Type B pancreatic cell (in vitro differentiated cells): ENCODE measurements at places on chromosomes 11 and 22.

- no peak for DNase-seq
These were observed 4.5 kb downstream of the SHISA8 start for GRCh38 chr22:41910050-41911000.

DNA sequence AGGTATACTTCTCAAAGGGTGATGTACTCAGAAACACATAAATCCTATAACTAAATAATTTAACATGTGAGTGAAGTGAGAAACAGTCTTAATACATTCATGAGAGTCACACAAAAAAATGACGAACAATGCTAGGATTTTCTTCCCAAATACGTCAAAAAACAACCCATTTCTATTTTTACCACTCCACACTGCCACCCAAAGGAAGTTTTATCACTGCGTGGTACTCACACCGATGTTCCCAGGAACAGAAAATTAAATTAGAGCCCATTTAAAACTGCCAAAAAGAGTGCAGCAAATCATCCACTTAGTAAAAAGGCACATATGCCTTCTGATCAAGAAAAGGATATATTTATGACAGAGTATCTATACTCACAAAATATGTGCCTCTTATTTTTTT, 710.9 kb upstream of the FAT3 start:
- no peak for DNase-seq

GRCh38 chr22:50432131-50432876, 42.5 kb downstream of the SBF1 start:
- DNase-seq: no peak

DNA sequence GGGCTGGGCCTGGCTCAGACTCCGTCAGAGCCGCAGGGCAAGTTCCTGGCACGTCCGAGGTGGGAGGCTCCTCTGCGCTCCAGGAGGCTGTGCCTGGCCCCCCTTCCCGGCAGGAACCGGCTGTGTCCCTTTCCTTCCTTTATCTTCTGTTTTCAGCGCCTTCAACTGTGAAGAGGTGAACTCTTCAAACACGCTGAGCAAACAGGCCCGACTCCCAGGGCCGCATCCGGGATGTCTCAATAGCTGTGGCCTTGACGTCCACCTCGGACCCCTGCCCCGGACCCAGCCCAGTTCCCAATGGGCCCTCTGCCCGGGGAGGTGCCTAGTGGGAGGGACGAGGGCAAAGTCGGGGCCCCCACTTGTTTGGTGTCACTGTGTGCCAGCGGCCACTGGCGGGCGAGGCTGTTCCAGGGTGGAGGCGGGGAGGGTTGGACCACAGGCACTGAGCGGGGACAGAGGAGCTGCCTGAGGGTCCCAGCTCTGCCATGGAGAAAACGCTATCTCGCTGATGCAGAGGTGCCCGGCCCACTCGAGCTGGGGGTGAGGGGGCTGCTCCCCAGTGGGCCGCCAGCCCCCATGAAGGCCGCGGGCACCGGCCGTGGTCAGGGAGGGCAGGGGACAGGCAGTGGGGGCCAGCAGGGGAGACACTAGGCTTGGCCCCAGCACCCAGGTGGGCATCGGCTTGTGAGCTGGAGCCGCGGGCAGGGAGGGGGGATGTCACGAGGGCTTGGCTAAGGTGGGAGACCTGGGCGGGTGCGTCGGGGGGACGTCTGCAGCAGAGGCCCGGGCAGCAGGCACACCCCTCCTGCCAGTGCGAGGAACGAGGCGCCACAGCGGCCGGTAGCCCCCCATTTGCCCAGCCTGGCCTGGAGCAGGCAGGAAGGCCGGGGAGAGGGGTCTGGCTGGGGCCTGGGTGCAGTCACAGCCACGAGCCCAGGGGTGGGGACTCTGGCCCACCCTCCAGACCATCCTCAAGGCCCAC, 2.7 kb upstream of the MUC5B start:
- DNase-seq: no peak

- no peak for DNase-seq
These were observed 27.7 kb downstream of the LRP4 start for GRCh38 chr11:46890665-46891064.

DNA sequence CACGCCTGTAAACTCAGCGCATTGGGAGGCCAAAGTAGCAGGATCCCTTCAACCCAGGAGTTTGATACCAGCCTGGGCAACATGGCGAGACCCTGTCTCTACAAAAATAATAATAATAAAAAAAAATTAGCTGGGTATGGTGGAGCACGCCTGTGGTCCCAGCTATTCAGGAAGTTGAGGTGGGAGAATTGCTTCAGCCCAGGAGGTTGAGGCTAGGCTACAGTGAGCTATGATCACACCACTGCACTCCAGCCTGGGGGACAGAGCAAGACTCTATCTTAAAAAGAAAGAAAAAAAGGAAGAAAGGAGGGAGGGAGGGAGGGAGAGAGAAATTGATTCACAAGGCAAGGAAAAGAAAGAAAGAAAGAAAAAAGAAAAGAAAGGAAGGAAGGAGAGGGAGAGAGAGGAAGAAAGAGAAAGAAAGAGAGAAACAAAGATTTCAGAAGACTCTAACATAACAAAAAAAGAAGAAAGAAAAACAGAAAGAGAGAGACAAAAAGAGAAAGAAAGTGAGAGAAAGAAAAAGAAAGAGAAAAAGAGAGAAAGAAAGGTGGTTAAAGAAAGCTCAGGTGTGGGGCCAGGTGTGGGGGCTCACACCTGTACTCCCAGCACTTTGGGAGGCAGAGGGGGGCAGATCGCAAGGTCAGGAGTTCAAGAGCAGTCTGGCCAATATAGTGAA, 37.3 kb upstream of the MYH9 start:
- DNase-seq: no peak

DNA sequence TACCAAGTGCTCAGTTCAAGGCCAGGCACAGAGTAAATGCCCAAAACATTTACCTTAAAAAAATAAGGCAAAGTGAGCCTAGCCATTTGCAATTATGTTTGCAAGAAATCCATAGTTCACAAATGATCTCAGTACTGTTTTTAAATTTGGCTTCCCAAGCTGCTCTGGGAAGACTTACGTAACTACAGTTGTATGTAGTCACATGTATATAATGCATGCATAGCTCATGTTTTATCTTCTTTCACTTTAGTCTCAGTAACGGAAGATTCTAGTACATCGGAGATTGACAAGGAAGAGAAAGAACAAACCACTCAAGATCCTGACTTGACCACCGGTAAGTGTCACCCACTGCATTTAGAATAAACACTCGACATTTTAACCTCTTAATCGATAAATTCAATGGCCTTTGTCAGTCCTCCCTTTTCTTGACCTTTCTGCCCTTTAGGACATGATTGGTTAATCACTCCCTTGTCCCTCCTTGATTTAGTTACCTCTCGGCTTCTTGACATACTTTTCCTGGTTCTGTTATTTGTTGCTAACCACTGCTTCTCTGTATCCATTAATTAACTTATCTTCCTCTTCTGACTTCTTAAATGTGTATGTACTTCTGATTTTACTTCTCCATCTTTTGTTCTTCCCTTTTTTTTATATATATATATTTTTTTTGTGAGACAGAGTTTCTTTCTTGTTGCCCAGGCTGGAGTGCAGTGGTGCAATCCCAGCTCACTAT, 18.0 kb upstream of the JHY start:
- DNase-seq: no peak

DNA sequence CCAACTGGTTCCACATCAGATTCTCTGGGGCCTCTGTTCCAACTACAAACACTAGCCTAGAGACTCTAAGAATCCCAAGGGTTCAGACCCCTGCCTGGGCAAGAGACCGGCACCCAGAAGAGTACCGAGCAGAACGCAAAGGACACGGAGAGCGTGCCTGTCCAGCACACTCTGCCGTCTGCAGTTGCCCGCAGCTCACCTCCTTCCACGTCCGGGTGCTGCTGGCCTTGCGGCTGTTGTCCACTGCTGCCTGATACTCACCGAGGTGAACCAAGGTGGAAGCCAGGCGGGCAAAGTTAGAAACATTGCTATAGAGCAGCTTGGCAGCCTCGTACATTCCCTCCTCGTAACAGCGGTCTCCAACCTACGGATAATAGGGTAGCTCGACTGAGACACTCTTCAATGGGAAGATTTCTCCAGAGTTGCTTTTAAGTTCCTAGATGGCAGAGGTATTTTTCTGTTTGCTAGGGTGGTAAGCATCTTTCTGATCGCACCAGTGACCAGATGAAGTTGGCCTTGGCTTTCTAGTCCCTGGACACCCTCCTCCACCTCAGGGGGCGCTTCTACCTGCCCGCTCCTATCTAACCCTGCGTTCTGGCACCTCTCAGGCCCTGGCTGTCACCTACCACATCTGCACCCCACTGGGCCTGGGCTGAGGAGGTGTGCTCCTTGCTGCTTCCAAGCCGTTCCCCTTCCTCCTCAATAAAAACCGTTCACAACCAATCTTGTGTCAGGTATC, 22.8 kb upstream of the SLC25A1 start:
- no peak for DNase-seq

GRCh38 chr11:47395223-47396048, 13.0 kb upstream of the SLC39A13 start:
- no peak for DNase-seq

GRCh38 chr11:44770401-44770800, 43.6 kb downstream of the TSPAN18 start:
- DNase-seq: no peak

DNA sequence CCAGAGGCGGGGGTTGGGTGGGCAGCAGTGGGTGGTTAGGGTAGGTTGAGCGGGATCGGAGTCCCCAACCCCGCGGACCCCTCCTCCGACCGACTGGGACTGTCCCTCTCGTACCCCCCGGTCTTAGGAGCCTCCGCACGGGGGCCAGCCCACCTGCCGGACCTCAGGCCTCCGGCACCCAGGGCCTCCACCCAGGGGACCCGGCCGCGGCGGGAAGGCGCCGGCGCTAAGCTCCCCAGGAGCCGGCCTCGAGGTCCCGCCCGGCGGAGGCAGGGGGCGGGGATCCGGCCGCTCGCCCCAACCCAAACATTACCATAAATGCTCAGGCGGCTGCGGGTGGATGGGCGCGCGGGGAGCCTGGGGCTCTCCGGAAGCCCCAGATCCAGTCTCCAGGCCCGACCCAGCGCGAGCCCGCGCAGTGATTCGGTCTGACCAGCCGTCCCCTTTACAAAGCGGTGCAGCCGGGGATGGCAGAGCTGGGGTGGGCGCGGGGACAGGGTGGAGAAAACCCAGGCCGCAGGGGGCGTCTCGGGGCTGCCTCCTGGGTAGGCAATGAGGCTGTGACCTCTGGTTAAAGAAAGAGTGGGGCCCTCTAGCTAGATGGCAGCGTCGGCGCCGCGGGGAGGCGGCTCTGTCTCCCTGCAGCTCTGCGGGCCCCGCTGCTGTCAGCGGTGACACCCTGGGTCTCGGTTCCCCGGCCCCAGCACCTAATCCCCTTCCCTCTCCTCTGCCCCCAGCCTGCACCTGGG, 4.0 kb upstream of the MCAM start:
- DNase-seq: peak; percentile 75

- no peak for DNase-seq
These were observed 14.1 kb upstream of the PGM2L1 start for GRCh38 chr11:74412321-74412720.

DNA sequence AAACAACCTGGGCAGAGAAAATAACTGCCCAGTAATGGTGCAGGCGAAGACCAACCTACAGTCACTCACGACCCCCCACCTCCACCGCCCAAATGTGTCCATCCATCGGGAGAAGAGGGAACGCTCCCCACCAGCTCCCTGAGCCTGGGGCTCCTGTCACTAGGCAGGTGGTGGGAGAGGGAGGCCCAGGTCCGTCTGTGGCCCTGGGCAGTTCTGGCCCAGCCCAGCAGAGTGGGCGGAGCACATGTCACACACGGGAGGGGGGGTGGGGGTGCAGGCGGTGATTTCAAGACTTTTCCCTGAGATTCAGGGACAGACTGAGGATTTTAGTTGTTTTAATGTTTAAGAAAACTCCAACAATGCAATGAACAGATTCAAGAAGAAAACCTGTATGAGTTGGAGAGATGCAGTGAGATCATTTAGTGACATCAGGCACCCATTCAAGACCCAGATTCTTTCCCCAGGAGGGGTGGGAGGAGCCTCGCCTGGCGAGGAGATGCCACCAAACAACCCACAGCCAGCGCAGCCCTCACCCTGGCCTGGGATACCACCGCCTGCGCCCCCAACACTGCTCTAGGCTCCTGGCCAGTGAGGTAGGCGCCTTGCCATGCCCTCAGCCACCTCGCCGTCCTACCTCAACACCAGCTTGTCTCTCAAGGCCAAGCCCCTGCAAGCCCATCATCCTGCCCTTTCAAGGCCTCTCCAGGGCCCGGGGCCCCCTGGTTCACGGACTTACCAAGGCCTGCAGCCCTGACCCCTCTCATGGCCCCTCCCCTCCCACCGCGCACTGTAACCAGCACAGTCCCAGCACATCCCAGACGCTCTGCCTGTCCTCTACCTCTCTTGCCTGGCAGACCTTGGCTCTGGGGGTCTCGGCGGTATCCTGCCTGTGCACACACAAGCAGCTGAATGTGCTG, 36.8 kb downstream of the TBX1 start:
- DNase-seq: no peak

- no peak for DNase-seq
These were observed 296.9 kb downstream of the KIRREL3 start for GRCh38 chr11:126703662-126704061.

GRCh38 chr11:69855421-69855820, 36.2 kb upstream of the FGF3 start:
- no peak for DNase-seq

DNA sequence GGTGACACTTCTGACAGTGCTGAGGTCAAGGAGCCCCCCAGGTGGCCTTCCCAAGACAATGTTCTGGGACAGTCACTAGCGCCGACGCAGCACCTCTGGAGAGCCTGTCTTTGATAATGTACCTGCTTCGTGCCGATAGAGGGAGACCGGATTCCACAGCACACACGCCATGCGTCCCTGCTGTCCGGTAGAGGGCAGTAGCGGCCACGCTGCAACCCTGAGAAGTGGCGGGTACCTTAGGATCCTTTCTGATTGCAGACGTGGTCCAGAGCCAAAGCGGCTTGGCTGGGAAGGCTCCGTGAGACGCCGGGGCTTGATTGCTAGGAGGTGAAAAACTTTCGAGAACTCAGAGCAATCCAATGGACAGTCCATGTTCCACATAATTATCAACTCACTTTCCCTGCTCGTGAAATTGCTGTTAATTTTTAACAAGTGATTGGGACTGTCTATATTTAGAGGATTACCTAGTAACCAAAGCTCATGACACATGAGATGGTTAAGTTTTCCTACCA, 11.4 kb upstream of the BARX2 start:
- peak; percentile 91 for DNase-seq

DNA sequence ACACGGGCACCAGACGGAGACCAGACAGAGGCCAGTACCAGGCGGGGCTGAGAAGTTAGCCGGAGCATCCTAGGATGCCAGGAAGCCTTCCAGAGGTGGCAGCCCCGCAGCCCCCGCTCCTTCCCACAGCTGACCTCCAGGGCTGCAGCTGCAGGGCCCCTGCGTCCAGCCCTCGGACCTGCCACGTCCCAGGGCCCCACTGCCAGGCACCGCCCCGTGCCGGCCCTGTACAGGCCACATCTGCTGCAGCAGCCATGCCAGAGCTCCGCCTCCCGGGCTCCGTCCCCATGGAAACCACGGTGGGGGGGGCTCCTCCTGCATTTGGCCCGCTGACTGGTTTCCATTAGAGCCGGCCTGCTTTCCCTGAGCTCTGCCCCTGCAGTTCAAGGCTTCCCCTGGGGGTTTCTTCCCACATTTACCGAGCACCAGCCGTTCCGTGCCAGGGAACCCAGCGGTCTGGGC, 62.5 kb upstream of the PPARA start:
- no peak for DNase-seq
